PC-3 (cell line): ENCODE measurements at places on chromosomes 6 and 20. TPM values are rescaled to one million over a fixed set of nuclear protein-coding genes. Genes with fewer than 3 reads are reported as not detected.

Gene FRK
- 0.46 and 0.66 TPM in 2 replicates for total RNA-seq

DNA sequence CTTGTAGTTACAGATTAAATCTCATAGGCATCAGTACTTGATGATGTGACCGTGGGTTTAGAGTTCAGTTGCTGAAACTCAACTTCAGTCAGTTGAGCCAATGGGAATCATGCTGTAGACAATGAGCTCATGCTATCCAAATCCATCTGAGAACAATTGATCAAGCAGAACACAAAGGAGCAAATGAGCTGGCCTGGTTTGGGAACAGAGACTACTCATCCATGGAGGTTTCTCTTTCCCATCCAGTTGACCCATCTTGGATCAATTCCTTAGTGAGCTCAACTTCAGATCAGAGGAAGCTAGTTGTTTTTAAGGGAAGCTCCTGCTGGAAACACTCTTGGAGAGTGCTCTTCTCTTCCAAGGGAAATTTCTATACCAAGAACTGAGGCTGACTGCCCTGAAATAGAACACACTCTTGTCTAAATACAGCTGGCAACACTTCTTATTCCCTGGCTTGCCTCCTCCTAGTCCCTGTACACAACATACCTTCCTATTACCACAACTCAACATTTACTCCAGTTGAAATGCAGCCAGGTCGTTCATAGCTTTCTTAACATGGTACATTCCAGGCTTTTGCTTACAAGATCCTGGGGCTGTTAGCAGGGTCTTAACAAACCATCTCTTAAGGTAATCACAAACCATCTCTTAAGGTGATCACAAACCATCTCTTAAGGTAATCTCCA is 203.9 kb upstream of the PRDM1 start:
- H3K27me3 ChIP-seq = no peaks in the 10 kb centered on the region
- DNase-seq = peak; percentile 16
- H3K27ac ChIP-seq = no peak overlapping the region

Gene WFDC5
- total RNA-seq = not detected in 2 replicates

GRCh38 chr6:128659276-128659675 is 138.9 kb upstream of the PTPRK start:
- no peak for DNase-seq
- H3K4me3 ChIP-seq = no peak overlapping the region
- H3K27ac ChIP-seq = peak overlapping the region; percentile 21; the same call in 1 of the 2 replicates
- H3K4me1 ChIP-seq = peaks cover 37% of the 10 kb centered on the region
- H3K36me3 ChIP-seq = no peaks in the 10 kb centered on the region

Gene TRIM10
- total RNA-seq = not detected in 2 replicates

GRCh38 chr20:40254023-40254772 is 434.8 kb downstream of the MAFB start:
- H3K4me1 ChIP-seq = no peaks in the 10 kb centered on the region
- no peak overlapping the region for H3K4me3 ChIP-seq
- no peak for DNase-seq
- H3K27ac ChIP-seq = no peak overlapping the region
- H3K27me3 ChIP-seq = no peaks in the 10 kb centered on the region

DNA sequence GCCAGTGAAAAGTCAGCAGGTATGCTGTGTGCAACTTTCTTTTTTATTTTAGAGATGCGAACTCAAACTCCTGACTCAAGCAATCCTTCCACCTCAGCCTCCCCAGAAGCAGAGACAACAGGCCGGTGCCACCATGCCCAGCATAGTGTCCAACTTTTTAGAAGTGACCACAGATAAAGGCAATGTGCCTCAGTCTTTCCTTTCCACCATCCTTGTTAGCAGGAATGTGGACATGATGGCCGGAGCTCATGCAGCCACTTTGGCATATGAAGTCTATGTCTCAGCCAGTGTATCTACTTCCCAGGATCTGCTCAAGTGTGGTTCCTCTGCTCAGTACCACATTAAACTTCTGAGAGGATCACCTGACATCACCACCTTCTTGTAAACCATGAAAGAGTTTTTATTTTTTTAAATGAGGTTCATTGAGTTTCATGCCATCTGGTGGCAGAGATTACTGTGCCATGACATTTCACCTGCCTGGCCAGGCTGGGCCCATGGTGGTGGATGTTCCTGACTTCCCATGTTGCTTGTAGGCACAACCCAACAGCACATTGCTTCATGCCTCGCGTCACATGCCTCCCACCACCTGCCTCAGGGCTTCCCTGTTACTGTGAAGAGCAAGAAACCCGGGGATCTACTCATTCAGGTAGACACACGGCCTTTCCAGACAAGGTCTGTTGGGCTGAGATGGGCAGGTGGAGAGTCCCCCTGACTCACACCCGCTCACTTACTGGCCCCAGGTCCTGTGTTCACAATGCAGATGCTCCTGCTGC is 216.5 kb downstream of the LY86 start:
- peaks cover 46% of the 10 kb centered on the region for H3K4me1 ChIP-seq
- H3K27ac ChIP-seq = peak overlapping the region; percentile 99
- no peaks in the 10 kb centered on the region for H3K36me3 ChIP-seq
- H3K4me3 ChIP-seq = no peak overlapping the region
- H3K27me3 ChIP-seq = no peaks in the 10 kb centered on the region
- no peak for DNase-seq

Gene HCK
- not detected in 2 replicates for total RNA-seq

DNA sequence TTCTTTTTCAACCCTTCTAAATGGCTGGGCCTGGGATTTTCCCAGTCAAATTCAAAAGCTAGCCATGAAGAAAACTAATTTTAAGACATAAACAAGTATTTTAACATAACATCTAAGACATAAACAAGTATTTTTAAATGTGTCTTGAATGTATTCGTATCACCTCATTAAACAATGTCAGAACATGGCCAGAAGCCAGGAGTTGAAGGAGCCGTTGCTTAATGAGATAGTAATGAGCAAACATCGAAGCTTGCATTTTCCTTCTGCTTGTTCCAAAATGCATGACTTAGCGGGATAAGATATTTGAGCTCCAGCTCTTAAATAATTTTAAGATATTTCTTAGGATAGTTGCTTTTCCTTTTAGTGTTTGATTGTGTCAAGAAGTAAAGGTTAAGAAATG is 4.2 kb upstream of the RNF182 start:
- H3K27me3 ChIP-seq = no peaks in the 10 kb centered on the region
- no peak overlapping the region for H3K4me3 ChIP-seq
- H3K27ac ChIP-seq = no peak overlapping the region

DNA sequence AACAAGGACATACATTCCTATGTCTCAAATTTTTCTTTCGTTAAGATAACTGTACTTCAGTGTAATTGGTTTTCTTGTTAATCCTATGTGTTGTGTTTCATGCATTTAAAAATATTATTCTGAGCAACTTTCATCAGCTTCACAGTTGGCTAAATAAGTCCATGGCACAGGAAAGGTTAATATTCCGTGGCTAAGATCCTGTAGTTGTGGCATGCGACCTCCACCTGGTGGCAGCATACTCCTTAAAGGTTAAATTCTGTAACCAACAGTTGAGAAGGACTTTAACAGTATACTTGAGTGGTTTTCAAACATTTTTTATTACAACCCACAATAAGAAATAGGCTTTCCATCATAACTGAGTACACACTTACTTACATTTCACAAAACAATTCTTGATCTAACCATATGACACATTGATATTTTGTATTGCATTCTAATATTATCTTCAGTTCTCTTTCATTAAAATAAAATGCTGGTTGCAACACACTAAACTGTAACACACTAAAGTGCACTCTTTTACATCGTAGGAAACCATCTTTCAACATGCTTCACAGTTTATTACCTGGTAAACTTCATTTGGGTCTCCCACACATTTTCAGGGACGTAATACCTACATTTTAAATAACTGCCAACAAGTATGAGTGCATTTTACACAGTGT is 118.3 kb downstream of the SLX4IP start:
- no peaks in the 10 kb centered on the region for H3K27me3 ChIP-seq
- peak overlapping the region; percentile 96 for H3K27ac ChIP-seq
- H3K4me3 ChIP-seq = no peak overlapping the region
- peak; percentile 91 for DNase-seq

Gene NUP153
- total RNA-seq = 48.3 and 48.5 TPM in 2 replicates

Gene PDE7B
- not detected in 2 replicates for total RNA-seq

- H3K27ac ChIP-seq = no peak overlapping the region
- no peak overlapping the region for H3K4me3 ChIP-seq
Measured at GRCh38 chr6:44188819-44189218, 27.9 kb upstream of the MYMX start.

DNA sequence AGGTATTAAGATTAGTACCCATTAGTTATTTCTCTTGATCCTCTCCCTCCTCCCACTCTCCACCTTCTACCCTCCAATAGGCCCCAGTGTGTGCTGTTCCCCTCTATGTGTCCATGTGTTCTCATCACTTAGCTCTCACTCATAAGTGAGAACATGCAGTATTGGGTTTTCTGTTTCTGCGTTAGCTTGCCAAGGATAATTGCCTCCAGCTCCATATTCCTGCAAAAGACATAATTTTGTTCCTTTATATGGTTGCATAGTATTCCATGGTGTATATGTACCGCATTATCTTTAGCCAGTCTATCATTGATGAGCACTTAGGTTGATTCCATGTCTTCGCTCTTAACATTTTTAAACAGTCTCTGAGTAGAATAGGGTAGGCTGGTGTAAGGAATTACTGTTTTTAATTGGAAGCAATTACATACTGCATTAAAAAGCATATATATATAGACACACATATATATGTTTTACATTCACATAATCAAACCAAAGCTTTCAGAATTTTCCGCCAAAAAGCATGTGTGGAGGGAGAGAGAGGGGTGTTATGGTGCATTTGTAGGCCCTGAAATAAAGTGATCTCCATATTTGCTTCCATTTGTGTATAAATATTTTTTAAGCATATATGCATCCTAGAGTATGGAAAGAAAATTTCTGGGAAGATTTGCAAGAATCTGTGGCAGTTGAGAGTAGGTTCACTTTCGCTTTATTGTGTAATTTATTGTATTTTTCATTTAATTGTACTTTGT is 709 bp upstream of the ANKEF1 start:
- H3K27ac ChIP-seq = no peak overlapping the region
- H3K27me3 ChIP-seq = peaks cover 20% of the 10 kb centered on the region
- no peak for DNase-seq
- H3K4me1 ChIP-seq = peaks cover 12% of the 10 kb centered on the region
- H3K4me3 ChIP-seq = peak overlapping the region; percentile 27; the same call in 1 of the 2 replicates

DNA sequence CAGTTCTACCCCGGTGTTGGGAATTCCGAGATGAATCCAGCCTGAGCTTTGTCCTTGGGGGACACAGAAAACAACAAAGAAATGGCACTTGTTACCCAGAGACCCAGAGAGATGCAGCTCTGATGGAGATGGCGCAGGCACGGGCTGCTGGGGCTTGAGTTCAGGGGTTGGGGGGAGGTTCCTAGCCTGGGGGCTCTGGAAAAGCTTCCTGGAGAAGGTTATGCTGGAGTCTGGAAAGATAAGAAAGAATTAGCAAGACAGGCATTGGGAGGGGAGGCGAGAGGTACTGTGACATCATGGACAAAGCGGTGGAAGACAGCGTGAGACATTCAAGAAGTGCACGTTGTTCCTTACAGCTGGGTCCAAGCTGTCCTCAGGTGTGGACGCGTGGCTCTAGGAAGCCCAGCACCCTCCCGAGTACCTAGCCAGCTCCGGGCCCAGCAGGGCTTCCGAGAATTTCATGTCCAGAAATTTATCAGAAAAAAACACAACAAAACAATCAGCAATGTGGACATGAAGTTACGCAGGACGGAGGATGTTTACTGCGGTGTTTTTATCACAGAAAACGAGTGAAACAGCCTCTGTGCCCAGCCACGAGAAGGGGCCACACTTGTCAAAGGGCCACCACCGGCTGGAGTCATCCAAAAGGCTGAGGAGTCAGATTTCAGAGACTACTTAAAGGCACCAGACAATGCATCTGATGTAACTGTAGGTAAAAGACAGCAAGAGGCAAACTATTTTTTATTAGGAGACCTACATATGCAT is 39.5 kb downstream of the C20orf203 start:
- H3K4me1 ChIP-seq = no peaks in the 10 kb centered on the region
- no peak overlapping the region for H3K27ac ChIP-seq
- H3K27me3 ChIP-seq = peaks cover 9% of the 10 kb centered on the region; the same call in 1 of the 2 replicates
- no peak overlapping the region for H3K4me3 ChIP-seq
- no peak for DNase-seq

DNA sequence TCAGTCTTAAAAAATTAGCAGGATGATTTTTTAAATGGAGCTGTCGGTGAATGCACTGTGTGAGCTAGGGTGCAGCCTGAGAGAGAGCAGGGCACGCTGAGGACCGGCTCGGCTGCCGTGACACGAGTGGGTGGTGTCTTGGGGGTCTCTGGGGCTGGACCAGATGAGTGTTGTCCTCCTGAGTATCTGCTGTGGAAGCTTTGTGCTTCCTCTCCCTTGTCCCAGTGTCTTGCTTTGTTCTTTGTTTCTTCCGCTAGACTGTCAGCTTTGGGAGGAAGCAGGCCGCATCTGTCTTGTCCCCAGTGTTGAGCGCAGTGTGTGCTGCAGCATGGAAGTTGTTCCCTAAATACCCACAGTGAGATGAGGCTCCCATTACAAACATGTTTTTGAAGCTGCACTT is 89.4 kb downstream of the RTN4IP1 start:
- H3K27ac ChIP-seq = no peak overlapping the region
- H3K36me3 ChIP-seq = peaks cover 16% of the 10 kb centered on the region
- H3K4me3 ChIP-seq = no peak overlapping the region
- H3K27me3 ChIP-seq = no peaks in the 10 kb centered on the region
- no peak for DNase-seq

GRCh38 chr20:46375771-46376170 is 30.6 kb downstream of the ELMO2 start:
- peaks cover 28% of the 10 kb centered on the region for H3K36me3 ChIP-seq
- peak; percentile 12 for DNase-seq
- no peak overlapping the region for H3K27ac ChIP-seq
- H3K4me3 ChIP-seq = no peak overlapping the region

- H3K36me3 ChIP-seq = no peaks in the 10 kb centered on the region
- no peaks in the 10 kb centered on the region for H3K27me3 ChIP-seq
- no peak overlapping the region for H3K4me3 ChIP-seq
- H3K4me1 ChIP-seq = peaks cover 29% of the 10 kb centered on the region
- H3K27ac ChIP-seq = no peak overlapping the region
- DNase-seq = no peak
Measured at GRCh38 chr6:157326979-157327378, 3.7 kb upstream of the TMEM242 start.

Gene CDH22
- not detected in 2 replicates for total RNA-seq

Gene ACTL10
- 1.6 and 2.8 TPM in 2 replicates for total RNA-seq

Gene PRSS16
- total RNA-seq = 7.3 and 15.9 TPM in 2 replicates

GRCh38 chr6:12371151-12371550 is 81.0 kb downstream of the EDN1 start:
- H3K36me3 ChIP-seq = no peaks in the 10 kb centered on the region
- H3K27ac ChIP-seq = no peak overlapping the region
- H3K4me3 ChIP-seq = no peak overlapping the region
- no peaks in the 10 kb centered on the region for H3K27me3 ChIP-seq

DNA sequence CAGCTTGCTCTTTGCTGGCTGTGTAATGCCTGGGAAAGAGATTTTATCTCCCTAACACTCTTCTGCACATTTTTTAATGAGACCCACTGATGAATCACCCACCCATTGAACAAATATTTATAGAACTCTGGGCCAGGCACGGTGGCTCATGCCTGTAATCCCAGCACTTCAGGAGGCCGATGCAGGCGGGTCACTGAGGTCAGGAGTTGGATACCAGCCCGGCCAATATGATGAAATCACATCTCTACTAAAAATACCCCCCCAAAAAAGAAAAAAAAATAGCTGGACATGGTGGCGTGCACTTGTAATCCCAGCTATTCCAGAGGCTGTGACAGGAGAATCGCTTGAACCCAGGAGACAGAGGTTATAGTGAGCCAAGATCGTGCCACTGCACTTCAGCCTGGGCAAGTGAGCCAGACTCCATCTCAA is 82.1 kb upstream of the SIRPA start:
- H3K4me1 ChIP-seq = peaks cover 72% of the 10 kb centered on the region
- H3K4me3 ChIP-seq = no peak overlapping the region
- peak overlapping the region; percentile 57 for H3K27ac ChIP-seq
- peak; percentile 96 for DNase-seq
